ENCODE measurements at places on chromosomes 1 and 21.

DNA sequence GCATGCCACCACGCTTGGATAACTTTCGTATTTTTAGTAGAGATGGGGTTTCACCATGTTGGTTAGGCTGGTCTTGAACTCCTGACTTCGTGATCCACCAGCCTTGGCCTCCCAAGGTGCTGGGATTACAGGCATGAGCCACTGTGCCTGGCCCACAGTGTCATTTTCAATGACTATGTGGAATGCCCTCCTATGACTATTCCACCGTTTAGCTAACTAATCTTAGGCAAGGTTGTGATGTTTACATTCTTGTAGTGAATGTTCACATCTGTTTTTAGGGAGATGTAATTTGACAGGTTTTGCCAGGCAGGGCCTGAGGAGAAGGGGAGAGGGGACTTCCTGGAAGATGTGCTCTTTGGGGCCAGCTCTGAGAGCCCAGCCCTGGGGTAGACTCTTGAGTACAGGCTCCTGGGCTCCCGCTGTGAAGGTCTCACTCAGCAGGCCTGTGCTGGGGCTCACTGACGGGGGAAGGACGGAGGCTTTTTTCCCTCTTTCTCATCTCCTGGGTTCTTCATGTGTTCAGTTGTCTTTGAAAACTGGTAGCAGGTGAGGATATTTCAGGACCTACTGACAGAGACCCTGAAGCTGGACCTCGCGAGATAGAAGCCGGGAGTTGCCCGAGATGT is 13.2 kb downstream of the COQ8A start:
- DNase-seq, result no peak

DNA sequence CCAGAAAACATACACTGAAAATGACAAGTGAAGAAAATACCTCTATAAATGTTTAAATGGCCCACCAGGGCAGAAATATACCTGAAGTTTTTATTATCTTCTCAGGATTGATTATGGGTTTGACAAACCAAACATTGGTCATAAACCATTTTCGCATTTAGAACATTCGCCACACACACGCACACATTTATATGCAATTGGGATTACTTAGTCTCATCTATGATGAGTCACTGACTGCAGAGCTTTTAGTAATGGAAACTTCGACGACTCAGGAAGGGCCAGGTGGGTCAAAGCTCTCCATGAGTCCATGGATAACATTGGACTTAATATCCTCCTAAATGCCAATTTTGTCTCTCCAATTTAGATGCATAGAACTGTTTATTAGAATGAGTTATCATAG is 16.9 kb downstream of the NRDC start:
- no peak for DNase-seq

GRCh38 chr21:39073717-39074116 is 109.5 kb downstream of the PSMG1 start:
- no peak for DNase-seq

GRCh38 chr1:113433184-113433583 is 42.9 kb downstream of the MAGI3 start:
- no peak for DNase-seq

DNA sequence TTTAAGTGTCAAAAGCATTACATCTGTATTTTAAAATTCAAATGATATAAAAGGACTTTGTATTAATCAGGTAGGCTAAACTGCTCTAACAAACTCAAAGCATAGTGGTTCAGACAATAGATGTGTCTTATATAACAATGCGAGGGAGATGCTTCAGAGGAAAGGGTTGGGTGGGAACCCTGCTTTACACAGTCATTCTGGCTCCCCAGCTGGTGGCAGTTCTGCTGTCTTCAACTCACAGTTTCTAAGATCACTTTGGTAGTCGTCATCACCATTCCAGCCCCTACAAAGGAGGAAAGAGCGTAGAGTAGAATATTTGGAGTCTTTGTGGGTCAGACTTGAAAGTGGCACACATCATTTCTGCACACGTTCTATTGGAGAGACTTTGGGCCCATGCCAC is 4.2 kb downstream of the PTGFRN start:
- no peak for DNase-seq

GRCh38 chr1:16117369-16117768 is 38.5 kb downstream of the EPHA2 start:
- no peak for DNase-seq

All from NCI-H510A (cell line).